ENCODE measurements at places on chromosomes 11 and 22. TPM values are rescaled to one million over a fixed set of nuclear protein-coding genes. Genes with fewer than 3 reads are reported as not detected.

The DDTL gene
- 0.17 TPM for total RNA-seq

The ASCL2 gene
- not detected for total RNA-seq

The ST14 gene
- total RNA-seq = 58.6 TPM

The MOGAT2 gene
- not detected for total RNA-seq

The NFRKB gene
- total RNA-seq = 33.5 TPM

The SMC1B gene
- 0.17 TPM for total RNA-seq

The C22orf31 gene
- total RNA-seq = not detected

The APOBEC3B gene
- 11.2 TPM for total RNA-seq

The SMCO4 gene
- total RNA-seq = 1.9 TPM

The NXPE2 gene
- total RNA-seq = not detected

The OR2AG2 gene
- 0.99 TPM for total RNA-seq

The FERMT3 gene
- 1.5 TPM for total RNA-seq

The BIRC3 gene
- total RNA-seq = 17.5 TPM

The BANF1 gene
- 202 TPM for total RNA-seq

The FZD4 gene
- total RNA-seq = 0.96 TPM

The RASD2 gene
- 24.2 TPM for total RNA-seq

The DEUP1 gene
- under 0.01 TPM for total RNA-seq

The NUP160 gene
- 20.8 TPM for total RNA-seq

The MTMR2 gene
- 37.3 TPM for total RNA-seq

The HEPN1 gene
- total RNA-seq = not detected

The LDHAL6A gene
- total RNA-seq = not detected

The GSTT2B gene
- 8.1 TPM for total RNA-seq

All from mammary epithelial cell (primary cell).